ENCODE measurements at places on chromosomes 5 and 9.

- DNase-seq, result no peak
Observed at GRCh38 chr5:10904862-10905432, 143.9 kb upstream of the DAP start.

GRCh38 chr5:119666542-119666941, 37.2 kb downstream of the FAM170A start:
- no peak for DNase-seq

GRCh38 chr5:79416499-79416898, 97.4 kb downstream of the HOMER1 start:
- no peak for DNase-seq

GRCh38 chr5:180056153-180056552, 15.4 kb downstream of the RNF130 start:
- DNase-seq, result no peak

DNA sequence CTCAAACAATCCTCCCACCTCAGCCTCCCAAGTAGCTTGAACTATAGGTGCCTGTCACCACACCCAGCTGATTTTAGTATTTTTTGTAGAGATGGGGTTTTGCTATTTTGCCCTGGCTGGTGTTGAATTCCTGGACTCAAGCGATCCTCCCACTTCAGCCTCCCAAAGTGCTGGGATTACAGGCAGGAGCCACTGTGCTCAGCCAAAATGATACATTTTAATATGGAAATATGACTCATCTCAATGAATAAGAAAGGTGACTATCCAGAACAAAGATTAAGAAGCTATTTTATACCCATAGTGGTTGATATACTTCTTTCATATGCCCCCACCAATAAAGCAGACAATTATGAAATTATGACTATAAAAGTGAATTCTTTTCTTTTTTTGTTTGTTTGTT, 166.2 kb downstream of the NFIB start:
- no peak for DNase-seq

- no peak for DNase-seq
Observed at GRCh38 chr9:127910613-127911205, 6.1 kb downstream of the ST6GALNAC4 start.

DNA sequence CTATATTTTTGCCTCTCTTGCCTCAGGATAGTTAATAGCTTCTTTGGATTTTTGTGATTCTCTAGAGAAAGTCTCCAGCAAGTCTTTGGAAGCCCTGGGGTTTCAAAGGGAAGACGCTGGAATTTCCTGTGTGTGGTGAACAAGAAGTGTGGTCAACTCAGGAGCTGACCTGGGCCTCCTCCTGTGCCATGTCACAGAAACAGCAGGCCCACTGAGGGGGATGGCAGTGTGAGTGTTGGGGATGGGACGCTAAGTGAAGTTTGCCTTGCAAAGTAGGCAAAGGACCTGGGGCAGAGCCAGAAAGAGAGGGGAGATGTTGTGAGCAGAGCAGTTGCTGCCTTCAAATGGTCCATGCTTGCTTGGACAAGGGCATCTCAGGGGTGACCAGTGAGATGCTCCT, 226.3 kb downstream of the DMRT2 start:
- no peak for DNase-seq

GRCh38 chr9:137902646-137903045, 25.1 kb downstream of the CACNA1B start:
- no peak for DNase-seq

DNA sequence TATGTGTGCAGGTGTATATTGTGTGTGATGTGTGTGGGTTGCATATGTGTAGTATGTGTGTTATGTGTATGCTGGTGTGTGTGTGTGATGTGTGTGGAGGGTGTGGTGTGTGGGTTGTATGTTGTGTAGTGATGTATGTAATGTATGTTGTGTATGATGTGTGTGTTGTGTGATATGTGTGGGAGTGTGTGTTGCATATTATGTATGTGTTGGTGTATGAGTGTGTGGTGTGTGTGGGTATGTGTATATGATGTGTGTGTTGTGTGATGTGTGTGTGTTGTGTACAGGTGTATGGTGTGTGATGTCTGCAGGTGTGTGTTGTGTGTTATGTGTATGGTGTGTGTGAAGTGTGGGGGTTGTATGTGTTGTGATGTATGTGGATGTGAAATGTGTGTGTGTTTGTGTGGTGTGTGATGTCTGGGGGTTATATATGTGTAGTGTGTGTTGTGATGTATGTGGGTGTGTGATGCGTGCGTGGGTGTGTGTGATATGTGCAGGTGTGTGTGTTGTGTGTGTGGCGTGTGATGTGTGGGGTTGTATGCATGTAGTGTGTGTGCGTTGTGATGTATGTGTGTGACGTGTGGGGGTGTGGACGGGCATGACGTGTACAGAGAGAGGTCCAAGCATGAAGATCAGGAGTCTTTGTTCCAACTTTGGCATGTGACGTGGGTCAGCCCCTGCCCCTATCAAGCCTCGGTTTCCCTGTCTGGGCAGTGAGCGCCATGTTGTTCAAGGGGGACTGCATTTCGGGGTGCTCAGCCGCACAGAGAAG, 8.5 kb upstream of the CRB2 start:
- no peak for DNase-seq

GRCh38 chr9:109193974-109194556, 27.0 kb upstream of the FRRS1L start:
- no peak for DNase-seq

- no peak for DNase-seq
Observed at GRCh38 chr9:135746565-135746964, 44.6 kb downstream of the KCNT1 start.

DNA sequence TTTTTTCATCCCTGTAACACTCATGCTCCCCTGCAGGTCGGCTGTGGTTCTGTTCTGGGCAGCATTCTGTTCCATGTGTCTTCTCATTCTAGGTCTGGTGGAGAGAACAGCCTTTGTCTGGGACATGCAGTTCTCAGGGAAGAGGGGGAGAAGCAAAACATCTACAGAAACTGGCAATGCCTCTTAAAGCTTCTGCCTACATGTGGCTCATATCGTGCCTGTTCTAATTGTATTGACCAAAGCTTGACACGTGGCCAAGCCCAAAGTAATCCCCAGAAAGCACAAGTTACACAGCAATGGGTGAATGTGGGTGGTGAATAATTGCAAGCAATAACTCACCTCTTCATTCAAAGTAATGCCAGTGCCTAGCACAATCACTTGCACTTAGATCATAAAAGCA, 218.2 kb upstream of the IL12B start:
- no peak for DNase-seq

- DNase-seq, result no peak
Observed at GRCh38 chr9:111198936-111199335, 131.1 kb downstream of the OR2K2 start.

- DNase-seq, result no peak
Observed at GRCh38 chr5:117245130-117245529, 670.5 kb upstream of the SEMA6A start.

DNA sequence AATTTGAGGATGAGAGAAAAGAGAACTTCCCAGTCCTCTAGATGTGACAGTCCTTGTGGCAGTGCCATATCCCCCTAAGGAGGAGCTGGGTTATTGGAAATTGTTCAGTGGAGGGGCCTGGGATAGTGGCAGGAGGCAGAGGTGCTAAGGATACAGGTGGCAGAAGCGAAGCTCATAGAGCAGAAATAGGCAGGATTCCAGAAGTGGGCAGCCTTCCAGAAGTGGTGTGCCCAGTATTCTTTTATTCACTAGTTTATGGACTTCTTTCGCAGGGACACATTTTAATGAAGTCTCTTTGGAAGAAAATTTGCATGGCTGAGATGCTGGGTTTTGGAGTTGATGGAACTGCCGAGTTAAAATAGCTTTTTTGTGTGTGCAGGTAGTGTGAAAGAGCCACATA, 6.8 kb downstream of the PIK3R1 start:
- DNase-seq, result no peak

DNA sequence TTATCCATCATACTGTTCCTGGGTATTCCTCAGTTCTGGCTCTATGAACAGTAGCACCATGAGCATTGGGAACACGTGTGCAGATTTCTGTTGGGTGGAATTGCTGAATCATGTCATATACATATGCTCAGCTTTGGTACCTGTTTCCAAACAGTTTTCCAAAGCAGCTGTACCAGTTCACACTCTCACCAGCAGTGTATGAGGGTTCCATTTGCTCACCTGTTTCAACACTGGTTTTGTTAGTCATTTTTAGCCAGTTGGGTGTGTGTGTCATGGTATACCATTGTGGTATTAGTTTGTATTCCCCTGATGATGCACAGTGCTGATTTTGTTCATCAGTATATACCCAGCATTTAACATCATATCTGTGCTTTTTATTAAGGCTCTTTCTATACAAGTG, 56.7 kb upstream of the ECM2 start:
- DNase-seq, result no peak

GRCh38 chr5:176889321-176890280, 9.5 kb downstream of the HK3 start:
- no peak for DNase-seq

- DNase-seq, result no peak
Observed at GRCh38 chr5:178145965-178146820, 7.5 kb downstream of the NHP2 start.

DNA sequence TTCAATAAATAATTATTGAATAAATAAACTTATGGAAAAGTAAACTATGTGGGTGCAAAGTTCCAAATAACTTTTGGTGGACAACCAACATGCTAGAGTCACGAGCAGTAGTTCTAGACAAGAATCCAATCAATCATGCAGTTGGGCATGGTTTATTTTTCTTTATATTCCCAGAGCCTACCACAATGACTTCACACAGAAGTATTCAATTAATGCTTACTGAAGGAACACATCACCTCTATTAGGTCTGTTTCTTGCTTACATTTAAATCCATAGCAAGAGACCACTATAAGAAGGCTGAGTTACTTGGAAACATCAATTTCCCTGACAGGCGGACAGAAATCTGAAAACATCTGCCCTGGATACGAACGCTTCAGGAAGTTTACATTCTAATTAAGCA, 214.2 kb downstream of the TMEM232 start:
- no peak for DNase-seq

DNA sequence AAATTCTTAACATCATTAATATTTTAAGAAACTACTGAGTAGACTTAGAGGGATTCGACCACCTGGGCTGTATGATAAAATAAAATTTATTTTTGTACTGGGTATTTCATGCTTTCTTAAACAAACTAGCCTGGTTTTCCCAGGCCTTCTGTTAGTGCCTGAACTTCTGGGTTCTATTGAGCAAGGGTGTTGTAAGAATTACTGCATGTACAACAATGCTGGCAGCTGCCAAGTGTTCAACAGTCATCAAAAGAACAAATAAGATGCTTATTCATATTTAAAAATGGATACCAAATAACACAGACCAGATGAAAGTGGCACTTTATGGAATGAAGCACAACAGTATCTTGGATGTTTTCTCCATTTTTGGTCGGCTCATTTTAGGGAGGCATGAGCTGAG, 123.2 kb upstream of the FBXL7 start:
- DNase-seq, result no peak

- DNase-seq, result no peak
Observed at GRCh38 chr9:84154320-84154719, 173.7 kb downstream of the RMI1 start.

GRCh38 chr5:147547730-147548129, 37.9 kb upstream of the DPYSL3 start:
- DNase-seq, result no peak

GRCh38 chr5:96563816-96564215, 98.4 kb upstream of the CAST start:
- DNase-seq, result no peak

GRCh38 chr9:97794666-97795065, 58.4 kb upstream of the FOXE1 start:
- no peak for DNase-seq

DNA sequence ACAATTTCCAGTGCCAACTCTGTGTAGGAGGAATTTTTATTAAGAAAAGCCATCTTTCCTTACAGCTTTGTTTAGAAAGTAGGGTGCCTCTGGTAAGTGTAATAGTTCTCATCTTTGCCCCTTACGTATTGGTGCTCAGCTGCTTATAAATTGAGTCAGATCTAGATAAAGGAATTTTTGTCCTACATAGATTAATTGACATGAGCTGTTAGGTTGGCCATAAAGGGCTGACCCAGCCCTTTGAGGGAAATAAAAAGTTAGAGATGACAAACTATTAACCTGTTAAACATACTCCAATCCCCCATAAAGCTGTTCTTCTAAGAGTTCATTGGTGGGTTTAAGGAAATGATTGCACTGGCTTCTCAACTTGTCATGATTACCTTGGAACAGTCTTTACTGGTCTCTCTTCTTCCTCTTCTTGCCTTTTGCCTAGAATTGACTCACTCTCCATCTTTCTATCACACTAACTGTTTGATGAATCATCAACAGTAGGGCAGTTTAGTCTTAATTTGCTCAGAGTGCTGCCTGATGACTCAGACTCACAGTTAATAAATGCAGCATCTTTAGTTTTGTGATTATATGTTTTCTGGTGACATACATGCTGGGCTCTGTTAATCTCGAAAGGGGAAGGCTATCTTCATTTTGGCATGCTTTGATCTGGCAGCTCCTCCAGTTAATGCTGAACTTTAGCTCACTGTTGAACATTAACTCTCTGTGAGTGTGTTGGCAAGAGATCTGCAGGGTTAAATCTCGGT, 51.7 kb downstream of the ARHGAP26 start:
- DNase-seq, result no peak

DNA sequence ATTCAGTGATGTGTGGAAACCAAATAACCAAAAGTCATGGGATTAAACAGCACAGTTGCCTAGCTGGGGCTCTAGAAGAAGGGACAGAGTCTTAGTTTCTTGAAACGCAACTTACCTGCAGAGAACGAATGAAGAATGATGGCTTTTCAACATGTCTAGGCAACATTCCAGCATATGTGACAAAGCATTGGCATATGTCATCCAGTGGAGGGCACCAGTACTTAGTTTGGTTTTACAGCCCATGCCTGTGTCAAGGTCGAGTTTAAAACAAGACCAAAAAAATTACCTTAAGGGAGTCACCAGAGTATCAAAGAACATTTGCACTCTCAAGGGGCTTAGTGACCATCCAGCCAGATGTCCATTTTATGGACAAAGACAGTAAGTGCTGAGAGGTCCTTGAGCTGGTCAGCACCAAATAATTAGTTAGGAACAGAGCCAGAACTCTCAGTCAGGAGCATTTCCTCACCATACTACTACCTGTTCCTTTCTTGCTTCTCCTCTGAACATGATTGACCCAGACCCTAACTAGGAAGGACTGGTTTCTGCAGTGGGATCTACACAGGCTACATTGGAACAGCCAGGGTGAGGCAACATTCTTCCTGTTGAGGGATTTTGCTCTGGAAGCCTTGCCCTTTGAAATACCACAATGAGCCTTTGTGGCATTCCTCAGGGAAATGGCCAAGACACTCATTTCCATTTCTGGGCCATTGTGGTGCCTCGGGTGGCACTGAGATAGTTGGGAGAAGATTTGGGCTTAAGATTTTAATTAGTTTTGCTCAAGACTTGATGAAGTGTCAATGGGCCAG, 75.4 kb upstream of the ANKH start:
- no peak for DNase-seq

- no peak for DNase-seq
Observed at GRCh38 chr5:98401656-98402055, 371.8 kb upstream of the RGMB start.

- no peak for DNase-seq
Observed at GRCh38 chr9:123893115-123893514, 36.8 kb downstream of the DENND1A start.

GRCh38 chr5:4182144-4182543, 586.5 kb downstream of the IRX1 start:
- DNase-seq, result no peak

GRCh38 chr5:140821375-140822280, at the start of gene PCDHA5:
Gene PCDHA5, plus strand, starts transcription at chr5:140821613.
- no peak for DNase-seq

GRCh38 chr9:16824545-16825330, 45.7 kb downstream of the BNC2 start:
- DNase-seq, result no peak
